ENCODE measurements at places on chromosomes 7 and 10.

DNA sequence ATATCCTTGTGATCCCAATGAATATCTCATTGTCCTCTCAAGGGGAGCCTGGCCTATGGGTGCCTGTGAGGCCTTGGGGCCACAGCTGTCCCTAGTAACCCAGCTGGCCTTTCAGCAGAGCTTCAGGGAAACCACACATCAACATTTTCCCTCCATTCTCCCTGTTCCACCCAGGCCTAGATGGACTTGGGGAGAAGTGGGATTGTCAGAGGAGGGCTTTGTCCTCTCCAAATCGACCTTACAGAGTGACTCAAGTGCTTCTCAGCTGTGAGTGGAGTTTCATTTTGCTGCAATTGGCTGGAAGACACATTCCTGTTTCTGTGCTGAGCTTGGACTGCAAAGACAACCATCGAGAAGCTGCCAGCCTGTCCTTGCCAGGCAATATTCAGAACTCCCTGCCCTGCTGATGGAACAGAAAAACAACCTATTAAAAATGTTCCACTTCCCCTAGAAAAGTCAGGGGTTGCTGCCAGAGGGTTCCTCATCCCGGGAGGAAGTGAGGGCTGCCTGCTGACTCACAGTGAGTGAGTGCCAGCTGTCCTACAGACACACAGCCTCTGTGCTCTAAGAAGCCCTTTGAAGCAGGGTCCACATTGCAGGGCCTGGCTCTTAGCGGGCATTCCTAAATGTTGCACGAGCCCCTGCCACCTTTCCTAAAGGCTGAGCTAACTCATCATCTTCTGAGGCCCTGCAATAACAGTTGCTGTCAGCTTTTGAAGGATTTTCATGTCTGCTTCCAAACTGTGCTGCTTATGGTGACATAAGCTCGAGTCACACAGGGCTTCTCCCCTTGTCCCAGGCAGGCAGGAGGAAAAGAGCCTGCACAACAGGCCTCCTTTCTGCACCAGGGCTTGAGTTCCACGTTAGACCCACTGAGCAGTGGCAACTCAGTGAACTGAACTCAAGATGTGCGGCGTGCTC is 20.5 kb downstream of the STRA8 start:
- DNase-seq: no peak

GRCh38 chr10:101624526-101625102 is 36.5 kb downstream of the DPCD start:
- DNase-seq: no peak

DNA sequence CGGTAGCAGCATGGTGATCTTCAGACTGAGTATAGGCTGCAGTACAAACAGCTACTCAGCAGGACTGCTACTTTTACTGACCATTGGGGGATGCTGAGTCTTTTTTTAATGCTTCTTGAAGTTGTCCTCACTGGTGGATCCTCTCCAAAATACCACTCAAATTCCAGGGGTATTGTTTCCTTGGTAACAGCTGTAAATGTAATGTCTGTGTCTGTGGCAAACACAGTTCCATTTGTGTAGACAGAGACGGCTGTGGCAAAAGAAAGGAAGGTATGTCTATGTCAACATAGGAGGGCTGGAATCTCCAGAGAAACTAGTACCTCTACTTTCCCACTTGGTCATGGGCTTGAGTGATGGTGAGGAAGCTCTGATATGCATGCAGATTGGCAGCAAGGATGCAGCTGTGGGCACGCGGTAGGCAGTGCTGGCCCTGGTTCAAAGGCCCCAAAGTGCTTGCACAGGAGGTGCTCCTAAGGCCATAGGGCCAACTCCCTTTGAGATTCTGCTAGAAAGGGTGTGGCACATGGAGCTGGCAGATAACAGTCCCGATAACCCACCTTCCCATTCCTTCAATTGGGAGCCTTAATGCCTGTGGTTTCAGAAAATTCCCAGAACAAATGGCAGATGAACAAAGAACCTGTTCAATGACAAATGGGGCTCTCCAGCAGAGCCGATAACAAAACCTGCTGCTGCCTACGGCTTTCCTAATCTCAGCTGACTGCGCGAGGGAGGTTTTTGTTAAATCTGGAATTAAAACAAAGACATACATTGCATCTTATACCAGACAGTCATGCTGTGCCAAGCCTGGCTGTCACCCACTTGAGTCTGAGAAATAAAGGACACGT is 43.0 kb downstream of the PKD1L1 start:
- no peak for DNase-seq

DNA sequence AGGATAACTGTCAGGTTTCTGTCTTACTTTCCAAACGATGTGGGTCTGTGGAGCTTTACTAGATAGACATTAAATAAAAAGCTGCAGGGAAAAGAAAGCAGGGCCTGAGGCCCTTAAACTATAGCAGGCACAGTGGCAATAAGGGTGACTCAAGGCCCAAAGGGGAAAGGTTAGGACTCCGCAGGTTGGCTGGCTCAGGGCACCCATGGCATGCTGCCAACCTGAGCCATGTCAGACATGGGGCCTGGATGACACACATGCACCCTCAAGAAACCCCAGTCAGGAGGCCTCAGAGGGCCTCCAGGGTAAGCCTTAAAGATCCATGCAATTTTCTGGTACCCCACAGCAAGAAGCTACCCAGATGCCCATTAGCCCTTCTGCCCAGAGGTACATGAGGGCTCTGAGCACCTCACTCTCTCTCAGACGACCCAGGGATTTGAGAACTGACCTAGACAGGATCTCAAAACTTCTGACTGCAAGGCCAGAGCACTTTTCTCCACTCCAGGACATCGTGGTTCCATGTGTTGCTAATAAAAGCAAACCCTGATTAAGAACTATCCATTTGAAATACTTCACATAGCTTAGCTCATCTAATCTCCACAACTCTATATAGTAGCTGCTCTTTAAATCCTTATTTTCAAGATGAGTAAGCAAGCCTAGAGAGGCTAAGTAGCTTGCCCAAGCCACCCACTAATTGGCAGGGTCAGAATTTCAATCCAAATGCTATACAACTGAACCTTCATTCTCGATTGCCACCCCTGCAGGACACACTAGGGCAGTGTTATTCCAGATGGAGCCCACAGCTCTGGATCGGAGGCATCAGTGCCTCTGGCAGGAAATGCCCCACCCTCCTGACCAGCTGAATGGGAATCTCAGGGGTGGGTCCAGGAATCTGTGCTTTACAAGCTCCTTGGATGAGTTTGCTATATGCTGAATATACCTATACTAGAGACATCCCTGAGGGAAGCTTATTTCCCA is 132.5 kb upstream of the EFCAB10 start:
- no peak for DNase-seq

GRCh38 chr10:132920101-132920925 is 22.1 kb downstream of the CFAP46 start:
- no peak for DNase-seq

DNA sequence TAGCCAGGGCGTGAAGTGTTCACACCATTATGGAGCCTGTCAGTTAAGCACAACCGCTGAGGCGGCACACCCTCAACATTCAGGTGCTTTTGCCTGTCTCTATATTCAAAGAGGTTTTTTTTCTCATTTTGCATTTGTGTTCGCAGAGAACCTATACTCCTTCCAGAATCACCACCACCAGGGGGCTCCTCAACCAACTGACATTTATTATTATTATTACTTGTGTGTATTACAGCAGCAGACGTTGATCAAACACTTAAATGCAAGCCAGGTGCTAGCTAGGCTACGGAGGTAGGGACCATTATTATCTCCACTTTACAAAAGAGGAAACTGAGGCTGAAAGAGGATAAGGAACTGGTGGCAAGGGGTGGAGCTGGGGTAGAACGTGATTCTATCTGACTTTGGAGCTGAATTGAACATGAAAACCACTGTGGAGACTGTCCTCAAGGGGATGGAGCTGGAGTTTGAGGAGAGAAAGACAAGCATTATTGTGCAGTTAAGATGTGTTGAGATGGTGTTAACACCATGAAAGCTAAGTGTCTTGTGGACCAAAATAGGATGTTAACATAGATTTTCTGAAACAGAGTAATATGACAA is 133.8 kb upstream of the PLXNA4 start:
- DNase-seq: no peak

GRCh38 chr7:151540146-151540545 is 20.5 kb upstream of the RHEB start:
- no peak for DNase-seq

DNA sequence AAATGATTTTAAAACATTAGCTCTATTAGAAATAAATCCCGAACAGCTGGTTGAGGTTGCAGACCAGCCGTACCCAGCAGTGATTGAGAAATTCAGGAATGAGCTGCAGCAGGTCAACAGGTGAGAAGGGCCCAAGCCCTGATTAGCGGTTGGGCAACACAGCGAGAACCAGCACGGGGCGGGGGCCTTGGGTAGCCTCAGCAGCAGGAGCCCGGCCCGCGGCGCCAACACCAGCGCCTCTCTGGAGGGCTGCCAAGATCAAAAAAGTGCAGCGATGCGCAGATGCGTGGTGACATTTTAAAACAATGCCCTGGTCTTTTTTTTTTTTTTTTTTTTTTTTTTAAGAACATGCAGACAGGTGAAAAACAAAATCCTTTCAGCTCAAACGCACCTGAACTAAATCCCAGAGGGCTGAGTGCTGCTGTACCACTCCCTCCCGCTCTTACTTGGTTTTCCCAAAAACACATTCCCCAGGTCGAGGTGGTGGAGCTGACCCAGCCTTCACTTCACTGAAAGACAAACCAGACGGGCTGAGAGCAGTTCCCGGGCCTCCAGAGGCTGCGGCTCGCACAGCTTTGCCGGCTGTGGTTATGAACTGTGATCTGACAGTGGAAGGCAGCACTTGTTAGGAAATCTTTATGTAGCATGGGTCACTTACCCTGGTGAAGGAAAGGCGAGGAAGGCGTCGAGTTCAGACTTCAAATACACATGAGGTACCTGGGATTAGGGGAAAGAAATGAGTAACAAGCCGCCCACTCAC is 579.4 kb downstream of the SDK1 start:
- DNase-seq: no peak

DNA sequence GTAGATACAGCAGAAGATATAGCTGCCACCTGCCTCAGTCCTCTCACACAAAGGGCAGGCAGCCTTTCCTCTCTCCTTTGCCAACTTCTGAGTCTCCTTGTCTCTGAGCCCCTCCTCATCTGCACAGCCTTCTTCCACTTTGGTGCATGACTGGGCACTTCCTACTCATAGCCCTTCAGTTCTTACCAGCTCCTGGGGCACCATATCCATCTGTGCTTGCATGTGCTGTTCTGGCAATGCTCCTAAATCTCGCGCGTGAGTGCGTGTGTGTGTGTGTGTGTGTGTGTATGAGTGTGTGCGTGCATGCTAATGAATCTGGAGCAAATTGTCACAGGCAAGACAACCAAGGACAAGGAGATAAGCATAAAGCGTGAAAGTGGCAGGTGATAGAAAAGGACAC is 1271.6 kb upstream of the SORCS1 start:
- no peak for DNase-seq

- no peak for DNase-seq
These were observed 175.7 kb downstream of the FOXP2 start for GRCh38 chr7:114590298-114590697.

DNA sequence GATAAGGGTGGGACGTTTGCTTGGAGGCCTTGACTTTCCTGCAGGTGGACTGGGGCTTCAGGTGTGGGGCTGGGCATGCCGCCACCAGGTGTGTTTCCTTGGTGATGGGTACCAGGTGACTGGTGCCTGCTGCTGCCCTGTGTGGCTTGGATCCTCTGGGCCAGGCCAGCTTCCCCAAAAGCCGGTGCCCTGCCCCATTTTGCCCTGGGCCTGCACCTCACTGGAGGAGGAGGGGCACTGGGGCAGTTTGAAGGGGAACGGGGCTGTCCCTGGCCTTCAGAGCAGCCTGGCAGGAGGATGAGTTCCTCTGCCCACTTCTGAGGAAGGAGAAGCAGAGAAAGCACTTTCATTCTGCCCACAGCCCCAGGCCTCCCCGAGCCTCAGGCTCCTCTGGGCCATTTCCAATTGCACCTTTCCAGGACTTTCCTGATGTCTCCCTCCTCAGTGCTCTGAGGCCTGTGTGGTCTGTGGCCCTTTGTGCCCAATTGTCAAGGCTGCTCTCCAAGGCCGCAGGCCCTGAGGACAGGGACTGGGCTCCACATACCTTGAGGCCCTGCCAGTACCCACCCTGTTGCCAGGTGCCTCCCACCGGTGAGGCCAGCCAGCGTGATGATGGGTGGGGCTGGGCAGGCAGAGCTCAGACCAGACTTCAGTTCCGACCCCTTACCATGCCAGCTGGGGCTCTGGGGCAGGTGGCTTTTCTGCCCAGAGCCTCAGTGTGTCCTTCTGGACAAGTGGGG is 25.3 kb upstream of the SMARCD3 start:
- DNase-seq: no peak
